ENCODE measurements at places on chromosomes 1 and 21. TPM values are rescaled to one million over a fixed set of nuclear protein-coding genes. Genes with fewer than 3 reads are reported as not detected.
A peak's percentile ranks its signal among the peaks of the same experiment; 100 is the strongest.

DNA sequence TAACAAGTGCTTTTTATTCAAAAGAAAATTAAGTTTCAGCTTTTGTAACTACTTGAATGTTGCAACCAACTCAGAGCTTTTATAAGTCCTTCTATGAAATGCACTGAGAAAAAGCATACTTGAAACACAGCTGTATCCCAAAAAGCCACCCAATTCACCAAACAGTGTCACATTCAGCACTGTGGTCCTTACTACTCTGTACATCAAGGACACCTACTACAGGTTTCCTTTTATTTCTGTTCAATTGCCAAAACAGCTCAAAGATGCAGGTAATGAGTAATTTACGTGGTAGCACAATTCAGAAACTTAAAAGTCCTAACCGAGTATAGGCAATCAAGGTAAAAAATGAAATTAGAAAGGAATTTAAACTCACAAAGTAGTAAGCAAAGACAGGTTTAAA, 2.5 kb downstream of the EIF4G3 start:
- peaks cover 24% of the 10 kb centered on the region for H3K4me1 ChIP-seq
- no peak for DNase-seq
- peak overlapping the region; percentile 4 for H3K27ac ChIP-seq
- peaks cover 5% of the 10 kb centered on the region for H3K27me3 ChIP-seq
- peak overlapping the region; percentile 91 for H3K4me3 ChIP-seq

- H3K4me3 ChIP-seq, result no peak overlapping the region
- no peak overlapping the region for H3K27ac ChIP-seq
- peaks cover 35% of the 10 kb centered on the region for H3K36me3 ChIP-seq
- H3K4me1 ChIP-seq, result peaks cover 18% of the 10 kb centered on the region
- no peaks in the 10 kb centered on the region for H3K27me3 ChIP-seq
Measured at GRCh38 chr21:46500224-46500861, 41.7 kb downstream of the DIP2A start.

- peaks cover 15% of the 10 kb centered on the region for H3K27me3 ChIP-seq
- DNase-seq, result no peak
- H3K36me3 ChIP-seq, result no peaks in the 10 kb centered on the region
- H3K27ac ChIP-seq, result no peak overlapping the region
Measured at GRCh38 chr1:175331891-175332290, 139.3 kb upstream of the KIAA0040 start.

DNA sequence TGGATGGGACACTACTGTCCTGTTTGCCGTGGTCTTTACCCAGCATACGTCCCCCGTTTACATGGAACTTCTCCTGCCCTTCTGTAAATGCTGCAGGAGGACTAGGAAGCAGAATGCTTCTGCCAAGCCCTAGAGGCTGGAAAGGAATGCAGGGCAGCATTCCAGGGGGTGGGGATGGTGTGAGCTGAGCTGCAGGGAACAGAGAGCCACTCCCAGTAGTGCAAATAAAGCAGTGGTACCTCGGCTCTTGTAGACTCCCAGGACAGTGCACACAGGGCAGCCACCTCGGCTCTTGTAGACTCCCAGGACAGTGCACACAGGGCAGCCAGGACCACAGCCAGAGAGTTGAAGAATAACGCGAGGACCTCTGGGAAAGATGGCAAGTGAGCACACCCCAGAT, 35.4 kb downstream of the PTPRU start:
- DNase-seq, result no peak
- no peaks in the 10 kb centered on the region for H3K4me1 ChIP-seq

GRCh38 chr1:87091425-87091824, 177.0 kb downstream of the HS2ST1 start:
- no peaks in the 10 kb centered on the region for H3K27me3 ChIP-seq
- H3K36me3 ChIP-seq, result no peaks in the 10 kb centered on the region
- H3K4me1 ChIP-seq, result peaks cover 14% of the 10 kb centered on the region
- H3K27ac ChIP-seq, result no peak overlapping the region
- DNase-seq, result no peak

GRCh38 chr1:111191496-111191895, 8.9 kb downstream of the DENND2D start:
- no peaks in the 10 kb centered on the region for H3K27me3 ChIP-seq
- no peak overlapping the region for H3K4me3 ChIP-seq
- peaks cover 85% of the 10 kb centered on the region for H3K36me3 ChIP-seq
- H3K4me1 ChIP-seq, result peaks cover 83% of the 10 kb centered on the region

- H3K27ac ChIP-seq, result no peak overlapping the region
- no peaks in the 10 kb centered on the region for H3K27me3 ChIP-seq
- no peak for DNase-seq
- no peaks in the 10 kb centered on the region for H3K36me3 ChIP-seq
Measured at GRCh38 chr1:68525781-68526180, 28.9 kb upstream of the DEPDC1 start.

DNA sequence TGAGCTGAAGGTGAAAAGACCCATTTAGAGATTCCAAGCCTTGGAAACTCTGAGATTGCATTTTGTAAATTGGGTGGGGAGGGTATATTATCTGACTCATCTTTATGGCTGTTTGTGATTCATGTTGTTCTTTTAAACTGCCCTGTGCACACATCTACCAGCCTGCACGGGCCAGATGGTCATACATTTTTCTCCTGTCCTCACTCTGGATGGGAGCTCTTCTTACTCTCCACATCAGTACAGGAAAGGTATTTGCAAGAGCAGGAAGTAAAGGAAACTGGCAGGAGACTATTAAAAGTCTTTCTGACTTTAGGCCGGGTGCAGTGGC, 14.3 kb upstream of the NMNAT2 start:
- DNase-seq, result no peak
- H3K4me3 ChIP-seq, result no peak overlapping the region
- H3K4me1 ChIP-seq, result no peaks in the 10 kb centered on the region
- H3K27me3 ChIP-seq, result peaks cover 17% of the 10 kb centered on the region

- H3K27me3 ChIP-seq, result peaks cover 24% of the 10 kb centered on the region
- no peak for DNase-seq
- H3K4me1 ChIP-seq, result peaks cover 5% of the 10 kb centered on the region
- H3K36me3 ChIP-seq, result no peaks in the 10 kb centered on the region
- no peak overlapping the region for H3K27ac ChIP-seq
Measured at GRCh38 chr21:38250991-38251418, 5.8 kb upstream of the KCNJ15 start.

DNA sequence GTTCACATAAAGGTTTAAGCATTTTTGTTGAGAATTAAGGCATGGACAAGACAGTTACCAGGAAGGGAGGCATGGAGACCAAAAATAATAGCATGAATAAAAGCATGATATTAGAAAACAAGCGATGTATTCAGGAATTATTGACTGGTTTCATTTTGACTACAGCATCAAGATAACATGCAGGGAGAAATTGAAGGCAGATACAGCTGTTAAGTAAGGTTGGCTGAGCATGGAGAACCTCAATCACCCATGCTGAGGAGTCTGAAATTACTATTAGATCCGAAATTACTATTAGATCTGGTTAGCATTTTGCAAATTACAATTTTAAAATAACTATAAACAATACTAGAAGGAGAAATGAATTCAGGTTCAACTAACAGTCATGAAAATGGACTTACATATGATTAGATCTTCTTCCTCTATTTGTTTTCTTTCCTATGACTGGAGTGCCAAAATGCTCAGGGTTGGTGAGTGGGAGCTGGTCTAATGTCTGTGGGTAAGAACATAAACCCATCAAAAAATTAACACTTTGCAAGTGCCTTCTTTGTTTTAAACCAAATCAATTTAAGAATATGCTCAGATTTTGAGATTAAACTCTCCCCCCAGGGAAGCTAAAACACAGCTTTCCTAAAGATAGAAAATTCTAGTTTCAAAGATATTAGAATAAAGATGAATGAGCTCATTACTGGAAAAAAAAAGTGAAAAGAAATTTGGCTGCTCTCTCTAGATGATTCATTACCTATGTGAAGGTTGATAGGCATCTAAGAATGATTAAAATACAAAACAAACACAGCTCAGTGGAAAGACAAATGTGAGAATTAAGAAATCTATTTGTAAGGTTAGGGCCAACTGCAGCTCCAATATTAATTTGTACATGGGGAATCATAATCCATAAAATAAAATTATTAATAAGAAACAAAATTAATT, 81.7 kb downstream of the ARID4B start:
- peaks cover 24% of the 10 kb centered on the region for H3K4me1 ChIP-seq
- H3K27ac ChIP-seq, result no peak overlapping the region
- H3K4me3 ChIP-seq, result no peak overlapping the region
- DNase-seq, result no peak

DNA sequence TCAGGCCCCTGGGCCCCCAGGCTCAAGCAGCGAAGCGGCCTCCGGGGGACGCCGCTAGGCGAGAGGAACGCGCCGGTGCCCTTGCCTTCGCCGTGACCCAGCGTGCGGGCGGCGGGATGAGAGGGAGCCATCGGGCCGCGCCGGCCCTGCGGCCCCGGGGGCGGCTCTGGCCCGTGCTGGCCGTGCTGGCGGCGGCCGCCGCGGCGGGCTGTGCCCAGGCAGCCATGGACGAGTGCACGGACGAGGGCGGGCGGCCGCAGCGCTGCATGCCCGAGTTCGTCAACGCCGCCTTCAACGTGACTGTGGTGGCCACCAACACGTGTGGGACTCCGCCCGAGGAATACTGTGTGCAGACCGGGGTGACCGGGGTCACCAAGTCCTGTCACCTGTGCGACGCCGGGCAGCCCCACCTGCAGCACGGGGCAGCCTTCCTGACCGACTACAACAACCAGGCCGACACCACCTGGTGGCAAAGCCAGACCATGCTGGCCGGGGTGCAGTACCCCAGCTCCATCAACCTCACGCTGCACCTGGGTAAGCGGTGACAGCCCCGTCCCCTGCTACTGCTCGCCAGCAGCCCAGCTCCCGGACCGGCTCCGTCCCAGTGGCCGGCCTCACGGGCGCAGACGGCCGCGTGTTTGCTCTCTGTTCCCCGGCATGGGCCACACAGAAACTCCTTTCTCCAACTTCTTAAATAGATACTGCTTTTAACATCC, 539 bp downstream of the LAMC1 start:
- peaks cover 15% of the 10 kb centered on the region for H3K4me1 ChIP-seq
- peaks cover 2% of the 10 kb centered on the region for H3K36me3 ChIP-seq
- H3K27ac ChIP-seq, result no peak overlapping the region
- H3K27me3 ChIP-seq, result peaks cover 81% of the 10 kb centered on the region
- DNase-seq, result peak; percentile 58
- H3K4me3 ChIP-seq, result peak overlapping the region; percentile 67

DNA sequence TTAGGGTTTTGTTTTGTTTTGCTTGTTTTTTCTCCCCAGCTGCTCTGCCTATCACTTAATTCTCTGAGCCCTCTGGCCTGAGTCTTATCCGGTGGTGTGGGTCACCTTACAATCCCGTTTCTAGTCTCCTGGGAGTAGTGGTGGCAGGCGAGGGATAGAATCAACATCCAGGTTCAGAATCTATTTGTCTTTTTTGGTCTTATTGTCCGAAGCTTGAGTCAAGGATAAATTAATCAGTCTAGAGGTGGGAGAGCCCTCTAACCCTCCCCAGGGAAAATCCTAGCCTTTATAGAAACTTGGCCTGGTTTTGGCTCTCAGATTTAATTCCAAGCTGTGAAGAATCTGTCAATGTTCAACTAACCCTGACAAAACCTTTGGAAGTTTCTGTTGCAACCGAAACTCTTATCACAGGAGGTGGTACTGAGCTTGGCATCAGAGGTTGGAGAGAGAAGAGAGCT, 246.3 kb downstream of the FGGY start:
- H3K36me3 ChIP-seq, result peaks cover 1% of the 10 kb centered on the region
- no peak overlapping the region for H3K4me3 ChIP-seq
- no peak overlapping the region for H3K27ac ChIP-seq
- H3K27me3 ChIP-seq, result no peaks in the 10 kb centered on the region
- DNase-seq, result no peak

- no peaks in the 10 kb centered on the region for H3K27me3 ChIP-seq
- H3K4me1 ChIP-seq, result peaks cover 37% of the 10 kb centered on the region
- peaks cover 14% of the 10 kb centered on the region for H3K36me3 ChIP-seq
- H3K4me3 ChIP-seq, result no peak overlapping the region
- no peak for DNase-seq
Measured at GRCh38 chr1:204567071-204567470, 50.9 kb downstream of the MDM4 start.

DNA sequence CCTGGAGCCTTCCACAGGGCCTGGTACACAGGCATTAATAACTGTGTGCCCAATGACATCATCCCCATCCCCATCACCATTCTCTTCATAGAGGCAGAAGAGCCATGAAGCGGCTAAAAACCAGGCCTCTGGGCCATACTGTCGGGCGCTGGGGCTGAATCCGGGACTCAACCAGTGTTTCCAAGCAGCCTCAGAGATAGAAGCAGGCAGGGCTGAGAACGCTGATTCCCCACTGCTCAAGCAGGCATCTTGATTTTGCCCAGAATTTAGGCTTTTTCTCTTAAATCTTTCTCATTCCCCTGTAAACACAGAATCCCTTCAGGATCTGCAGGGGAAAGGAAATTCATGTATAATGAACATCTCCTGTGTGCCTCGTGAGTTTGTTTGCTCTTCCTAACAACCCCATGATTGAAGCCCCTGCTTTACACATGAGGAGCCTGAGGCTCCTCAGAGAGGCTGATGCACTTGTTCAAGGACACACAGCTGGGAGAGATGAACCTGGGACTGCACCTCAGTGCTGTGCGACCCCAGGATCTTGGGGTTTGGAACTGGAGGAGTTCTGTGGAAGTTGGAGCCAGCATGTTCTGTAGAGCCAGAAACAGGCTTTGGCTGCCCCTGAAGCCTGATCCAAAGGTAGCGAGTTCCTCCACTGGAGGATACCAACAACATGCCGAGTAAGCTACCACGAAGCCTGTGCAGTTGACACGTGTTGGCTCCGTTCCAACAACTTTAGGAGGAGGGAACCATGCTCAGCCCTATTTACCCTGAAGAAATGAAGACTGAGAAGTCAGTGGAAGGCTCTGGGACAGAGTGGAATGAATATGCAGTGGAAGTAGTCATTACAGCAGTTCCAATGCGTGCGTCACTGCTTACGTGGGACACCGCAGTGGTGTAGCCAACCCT, 55.5 kb downstream of the EDN2 start:
- no peak overlapping the region for H3K4me3 ChIP-seq
- H3K27me3 ChIP-seq, result no peaks in the 10 kb centered on the region
- no peak for DNase-seq

GRCh38 chr1:168941640-168942039, 164.8 kb upstream of the ATP1B1 start:
- H3K36me3 ChIP-seq, result peaks cover 3% of the 10 kb centered on the region
- H3K27ac ChIP-seq, result no peak overlapping the region
- no peak for DNase-seq
- peaks cover 16% of the 10 kb centered on the region for H3K27me3 ChIP-seq
- H3K4me1 ChIP-seq, result no peaks in the 10 kb centered on the region

DNA sequence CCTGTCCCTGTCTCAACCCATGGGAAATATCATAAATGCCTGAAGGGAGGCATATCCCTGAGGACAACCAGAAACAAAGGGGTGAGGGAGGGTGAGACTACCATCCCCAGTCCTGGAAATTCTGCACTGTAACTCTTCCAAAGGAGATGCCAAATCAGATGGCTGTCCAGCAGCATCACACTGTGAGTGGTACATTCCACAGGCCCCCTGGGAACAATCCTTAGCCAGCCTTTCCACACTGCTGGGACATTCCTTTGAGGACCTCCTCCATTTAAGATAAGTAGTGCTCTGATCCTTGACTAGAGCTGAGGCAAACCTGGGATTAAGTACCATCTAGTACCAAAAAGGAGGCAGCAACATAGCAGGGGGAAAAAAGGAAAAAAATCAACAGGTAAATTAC, 10.7 kb downstream of the IVL start:
- H3K4me3 ChIP-seq, result no peak overlapping the region
- H3K27me3 ChIP-seq, result peaks cover 8% of the 10 kb centered on the region
- H3K36me3 ChIP-seq, result no peaks in the 10 kb centered on the region
- H3K27ac ChIP-seq, result no peak overlapping the region
- H3K4me1 ChIP-seq, result no peaks in the 10 kb centered on the region

PALMD gene
- total RNA-seq, result not detected

CNR2 gene
- total RNA-seq, result 2.0 TPM

CELA3A gene
- total RNA-seq, result not detected

FCRL6 gene
- total RNA-seq, result 7.3 TPM

TSPAN1 gene
- total RNA-seq, result not detected

GSTM5 gene
- not detected for total RNA-seq

CYP4X1 gene
- not detected for total RNA-seq

ST6GALNAC5 gene
- not detected for total RNA-seq

VANGL1 gene
- 8.6 TPM for total RNA-seq

ZSCAN20 gene
- total RNA-seq, result 2.6 TPM

GPR157 gene
- 3.3 TPM for total RNA-seq

CD1C gene
- total RNA-seq, result not detected
